ENCODE measurements at places on chromosomes 5 and 9.

- H3K4me3 ChIP-seq = no peak overlapping the region
- DNase-seq = no peak
- no peaks in the 10 kb centered on the region for H3K27me3 ChIP-seq
- no peaks in the 10 kb centered on the region for H3K36me3 ChIP-seq
- no peak overlapping the region for H3K27ac ChIP-seq
- H3K4me1 ChIP-seq = peaks cover 30% of the 10 kb centered on the region
These were observed 613.4 kb downstream of the IRX1 start for GRCh38 chr5:4208996-4209395.

GRCh38 chr9:3656224-3656623 is 130.4 kb upstream of the RFX3 start:
- no peak overlapping the region for H3K27ac ChIP-seq
- no peaks in the 10 kb centered on the region for H3K4me1 ChIP-seq
- no peaks in the 10 kb centered on the region for H3K36me3 ChIP-seq
- no peak overlapping the region for H3K4me3 ChIP-seq
- no peak for DNase-seq

- peak overlapping the region; percentile 48 for H3K27ac ChIP-seq
- H3K4me3 ChIP-seq = peak overlapping the region; percentile 85
- no peak for DNase-seq
- no peaks in the 10 kb centered on the region for H3K27me3 ChIP-seq
- no peaks in the 10 kb centered on the region for H3K4me1 ChIP-seq
These were observed 1.4 kb downstream of the CHD1 start for GRCh38 chr5:98927242-98927988.

GRCh38 chr9:123435471-123435870 is 79.5 kb downstream of the CRB2 start:
- no peak overlapping the region for H3K27ac ChIP-seq
- peaks cover 4% of the 10 kb centered on the region for H3K4me1 ChIP-seq
- DNase-seq = no peak

GRCh38 chr9:91530829-91531228 is 107.2 kb upstream of the NFIL3 start:
- H3K27me3 ChIP-seq = no peaks in the 10 kb centered on the region
- no peak overlapping the region for H3K27ac ChIP-seq
- H3K4me1 ChIP-seq = no peaks in the 10 kb centered on the region

- no peak for DNase-seq
- no peaks in the 10 kb centered on the region for H3K36me3 ChIP-seq
- no peak overlapping the region for H3K27ac ChIP-seq
- H3K4me1 ChIP-seq = no peaks in the 10 kb centered on the region
- H3K4me3 ChIP-seq = no peak overlapping the region
These were observed 7.3 kb upstream of the CDC14B start for GRCh38 chr9:96626912-96627311.

GRCh38 chr5:171724468-171725204 is 61.0 kb upstream of the SMIM23 start:
- H3K27ac ChIP-seq = no peak overlapping the region
- H3K36me3 ChIP-seq = no peaks in the 10 kb centered on the region
- no peaks in the 10 kb centered on the region for H3K27me3 ChIP-seq

GRCh38 chr5:51632027-51632426 is 248.8 kb downstream of the ISL1 start:
- no peak for DNase-seq
- H3K36me3 ChIP-seq = no peaks in the 10 kb centered on the region
- H3K4me3 ChIP-seq = no peak overlapping the region
- H3K27ac ChIP-seq = no peak overlapping the region

GRCh38 chr5:1511651-1512540 is 11.9 kb downstream of the LPCAT1 start:
- H3K27me3 ChIP-seq = no peaks in the 10 kb centered on the region
- H3K36me3 ChIP-seq = peaks cover 6% of the 10 kb centered on the region
- peak overlapping the region; percentile 46 for H3K27ac ChIP-seq
- H3K4me1 ChIP-seq = peaks cover 16% of the 10 kb centered on the region
- no peak for DNase-seq
- H3K4me3 ChIP-seq = no peak overlapping the region

GRCh38 chr5:110179321-110179720 is 489.6 kb downstream of the MAN2A1 start:
- H3K27me3 ChIP-seq = no peaks in the 10 kb centered on the region
- no peaks in the 10 kb centered on the region for H3K36me3 ChIP-seq
- no peak overlapping the region for H3K27ac ChIP-seq
- no peak for DNase-seq

DNA sequence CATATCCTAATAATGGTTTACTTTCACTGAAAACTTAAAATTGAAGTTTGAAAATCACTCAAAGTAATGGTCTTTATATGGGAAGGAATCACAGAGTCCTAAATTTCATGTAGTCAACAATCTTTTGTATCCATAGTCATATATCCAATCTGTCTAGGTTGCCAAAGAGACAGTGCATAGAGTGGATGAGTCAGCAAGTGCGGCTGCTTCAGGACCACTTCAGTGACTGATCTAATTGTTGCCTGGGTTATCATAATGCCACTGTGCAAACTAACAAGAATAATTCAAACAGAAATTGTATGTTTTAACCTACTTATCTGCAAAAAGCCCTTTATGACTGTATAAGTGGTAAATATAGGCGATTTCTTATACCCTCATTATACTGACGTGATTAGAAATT is 211.3 kb upstream of the PRR16 start:
- DNase-seq = no peak
- H3K4me3 ChIP-seq = no peak overlapping the region
- no peaks in the 10 kb centered on the region for H3K27me3 ChIP-seq
- peaks cover 3% of the 10 kb centered on the region for H3K4me1 ChIP-seq

DNA sequence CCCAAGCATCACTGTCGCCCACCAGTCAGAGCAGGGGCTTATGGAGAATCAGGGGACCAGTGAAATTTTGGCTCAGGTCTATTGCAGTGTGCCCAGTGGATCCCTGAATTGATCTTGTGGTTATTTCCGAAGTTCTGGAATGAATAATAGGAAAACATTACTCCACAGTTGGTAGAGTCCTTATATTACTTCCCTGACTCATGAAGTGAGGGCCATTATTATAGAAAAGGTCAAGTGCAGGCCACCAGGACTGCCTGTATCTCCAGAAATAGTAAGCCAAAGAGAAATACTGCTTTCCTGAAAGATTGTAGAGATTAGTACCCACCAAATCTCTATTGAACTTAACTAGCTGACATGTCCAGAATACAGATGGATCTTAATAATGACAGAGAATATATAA is 335.0 kb downstream of the NPR3 start:
- no peak for DNase-seq
- H3K27me3 ChIP-seq = no peaks in the 10 kb centered on the region

DNA sequence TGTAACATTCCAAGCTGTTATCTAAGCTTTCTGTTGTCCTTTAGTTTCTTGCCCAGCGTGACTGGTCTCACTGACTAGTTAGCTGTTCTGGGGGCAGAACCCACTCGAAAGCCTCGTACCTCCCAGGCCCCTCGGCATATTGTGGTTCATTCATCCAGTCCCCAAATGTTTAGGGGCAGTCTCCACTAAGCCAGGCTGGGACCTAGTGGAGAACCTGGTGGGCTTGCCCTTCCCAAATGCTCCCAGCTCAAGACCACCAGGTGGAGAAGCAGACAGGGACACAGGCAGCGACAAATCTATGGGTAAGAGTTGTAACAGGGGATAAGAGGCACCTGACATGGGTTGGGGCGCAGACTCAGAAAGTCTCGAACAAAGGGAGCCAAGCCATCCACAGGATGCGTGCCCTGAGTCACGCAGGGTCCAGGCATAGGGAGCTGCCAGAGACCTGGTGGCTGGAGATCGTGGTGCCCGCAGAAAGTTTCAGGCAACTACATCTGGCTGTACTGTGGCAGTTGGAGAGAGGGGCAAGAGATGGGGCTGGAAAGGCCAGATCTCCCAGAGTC is 851 bp upstream of the EEIG1 start:
- peak overlapping the region; percentile 79 for H3K27ac ChIP-seq
- H3K4me1 ChIP-seq = peaks cover 23% of the 10 kb centered on the region

DNA sequence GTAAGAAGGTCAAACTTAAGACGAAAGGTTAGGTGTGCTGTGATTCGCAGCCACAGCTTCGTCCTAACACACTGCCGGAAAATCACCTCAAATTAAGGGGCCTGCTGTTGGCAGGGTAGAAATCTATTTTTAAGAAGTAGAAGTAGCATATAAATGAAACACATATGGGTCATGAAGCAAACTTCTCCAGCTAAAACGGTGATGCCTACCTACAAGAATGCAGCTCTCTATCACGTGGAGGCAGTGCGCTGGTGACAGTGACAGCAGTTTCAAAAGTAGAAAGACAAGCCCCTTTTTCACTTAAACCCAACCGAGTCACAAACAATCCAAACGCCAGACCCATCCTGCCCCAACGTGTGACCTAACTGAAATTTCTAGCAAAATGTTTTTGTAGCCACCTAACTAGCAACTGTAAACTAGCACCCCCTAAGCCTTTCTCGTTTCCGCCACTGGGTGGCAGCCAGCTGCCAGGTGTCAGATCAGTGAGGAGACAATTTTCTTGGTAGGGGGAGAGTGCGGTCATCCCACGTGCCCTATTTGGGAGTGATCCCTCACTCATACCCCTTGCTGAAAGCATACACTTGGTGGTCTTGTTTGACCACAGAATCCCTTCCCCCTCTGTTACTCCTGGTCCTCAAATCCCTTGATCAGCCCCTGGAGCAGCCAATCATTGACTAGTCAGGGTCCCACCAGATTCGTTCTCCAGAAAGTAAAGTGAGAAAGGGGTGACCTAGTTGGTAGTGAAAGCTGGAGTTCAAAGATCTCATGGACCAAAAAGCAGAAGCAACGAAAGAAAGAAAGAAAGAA is 71.8 kb upstream of the MAMDC2 start:
- H3K4me1 ChIP-seq = no peaks in the 10 kb centered on the region
- H3K4me3 ChIP-seq = no peak overlapping the region
- no peaks in the 10 kb centered on the region for H3K27me3 ChIP-seq
- peak; percentile 50 for DNase-seq
- H3K36me3 ChIP-seq = no peaks in the 10 kb centered on the region
- no peak overlapping the region for H3K27ac ChIP-seq

DNA sequence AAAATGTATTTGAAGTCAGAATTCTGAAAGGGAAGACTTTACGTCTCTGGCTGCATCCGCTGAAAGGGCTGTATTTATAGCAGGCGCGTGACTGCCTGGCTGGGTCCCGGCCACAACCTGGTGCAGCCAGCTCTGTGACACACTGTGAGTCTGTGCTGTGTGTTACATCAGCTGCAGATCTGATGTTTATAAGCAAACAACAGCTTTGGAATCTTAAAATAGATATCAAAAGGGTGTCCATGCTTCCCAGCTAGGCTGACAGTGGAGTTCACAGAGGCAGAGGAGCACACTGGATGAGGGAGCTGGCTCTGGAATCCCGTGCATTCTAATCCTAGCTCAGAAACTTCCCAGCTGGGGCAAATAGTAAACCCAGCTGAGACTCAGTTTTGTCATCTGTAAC is 433.4 kb upstream of the BRINP1 start:
- no peaks in the 10 kb centered on the region for H3K4me1 ChIP-seq
- no peaks in the 10 kb centered on the region for H3K27me3 ChIP-seq
- no peak overlapping the region for H3K27ac ChIP-seq
- no peak overlapping the region for H3K4me3 ChIP-seq

DNA sequence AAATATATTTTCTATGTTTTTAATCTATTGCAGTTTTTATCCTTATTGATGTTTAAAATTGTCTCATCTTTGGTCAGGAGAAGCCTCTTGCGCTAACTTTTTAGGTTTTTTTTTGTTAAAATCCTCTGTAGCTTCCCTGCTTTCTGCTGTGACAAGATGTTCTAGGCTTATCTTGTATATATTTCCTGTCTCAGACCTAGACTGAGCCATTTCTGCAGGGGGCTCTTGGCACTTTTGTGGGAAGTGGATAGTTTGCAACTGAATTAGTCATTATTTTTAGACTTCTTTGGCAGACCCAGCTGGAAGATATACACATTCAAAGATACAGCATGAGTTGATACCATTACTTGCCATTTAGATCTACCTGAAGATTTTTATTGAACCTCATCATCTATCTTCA is 28.8 kb downstream of the TCERG1 start:
- no peaks in the 10 kb centered on the region for H3K27me3 ChIP-seq
- H3K4me3 ChIP-seq = no peak overlapping the region
- H3K36me3 ChIP-seq = peaks cover 74% of the 10 kb centered on the region
- no peaks in the 10 kb centered on the region for H3K4me1 ChIP-seq
- H3K27ac ChIP-seq = no peak overlapping the region

- no peak overlapping the region for H3K27ac ChIP-seq
- H3K4me3 ChIP-seq = no peak overlapping the region
- no peaks in the 10 kb centered on the region for H3K27me3 ChIP-seq
- no peaks in the 10 kb centered on the region for H3K36me3 ChIP-seq
These were observed 72.2 kb downstream of the PCDH1 start for GRCh38 chr5:141805874-141806595.

DNA sequence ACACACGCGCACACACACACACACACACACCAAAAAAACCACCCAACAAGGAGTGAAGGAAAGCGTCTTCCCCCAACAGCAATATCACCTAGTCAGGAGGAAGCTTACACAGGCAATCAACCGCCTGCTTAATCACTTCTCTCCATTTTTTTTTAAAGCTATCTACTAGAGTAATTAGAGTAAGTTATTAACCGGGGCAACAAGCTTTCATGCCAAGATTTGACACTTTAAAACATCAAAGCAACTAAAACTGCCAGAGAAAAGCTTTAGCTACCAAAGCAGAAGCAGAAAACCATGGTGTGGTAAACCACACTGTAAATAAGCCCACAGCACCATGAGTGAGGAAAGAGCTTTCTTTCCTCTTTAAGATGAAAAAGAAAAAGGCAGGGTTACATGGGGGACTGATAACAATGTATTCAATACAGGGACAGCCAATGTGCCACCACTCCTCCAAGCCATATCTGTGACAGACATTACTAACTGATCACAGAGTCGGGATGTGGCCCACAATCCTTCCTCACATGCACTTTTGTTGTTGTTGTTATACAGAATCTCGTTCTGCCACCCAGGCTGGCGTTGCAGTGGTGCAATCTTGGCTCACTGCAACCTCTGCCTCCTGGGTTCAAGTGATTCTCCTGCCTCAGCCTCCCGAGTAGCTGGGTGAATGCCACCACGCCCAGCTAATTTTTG is 282.1 kb downstream of the CRB2 start:
- H3K27me3 ChIP-seq = no peaks in the 10 kb centered on the region
- no peaks in the 10 kb centered on the region for H3K4me1 ChIP-seq
- no peak overlapping the region for H3K27ac ChIP-seq

Data from H1 (cell line).